ENCODE measurements at places on chromosomes 4 and X. TPM values are rescaled to one million over a fixed set of nuclear protein-coding genes. Genes with fewer than 3 reads are reported as not detected.

GRCh38 chr4:32778025-32778424, 2057.9 kb downstream of the PCDH7 start:
- no peak overlapping the region for H3K4me3 ChIP-seq
- no peak for DNase-seq
- H3K27ac ChIP-seq: no peak overlapping the region

- DNase-seq: peak; percentile 45
- no peaks in the 10 kb centered on the region for H3K36me3 ChIP-seq
- H3K4me3 ChIP-seq: no peak overlapping the region
- no peak overlapping the region for H3K27ac ChIP-seq
Measured at GRCh38 chrX:131830400-131831184, 192.5 kb upstream of the STK26 start.

DNA sequence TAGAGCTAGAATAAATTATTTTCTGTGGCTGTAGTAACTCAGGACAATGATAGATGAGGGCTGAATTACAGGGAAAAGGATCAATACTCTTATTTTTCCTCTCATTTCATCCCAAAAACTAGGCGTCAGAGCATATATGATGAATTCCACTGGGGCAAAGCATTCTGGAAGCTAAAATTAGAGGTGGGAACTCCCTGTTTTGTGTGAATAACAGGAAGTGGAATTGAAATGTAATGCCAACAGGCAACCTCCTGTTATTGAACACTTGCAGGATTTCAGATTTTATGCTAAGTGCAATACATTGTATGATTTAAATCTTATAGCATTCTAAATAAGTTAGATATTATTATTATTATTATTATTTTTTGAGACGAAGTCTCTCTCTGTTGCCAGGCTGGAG, 20.9 kb downstream of the HSD17B11 start:
- H3K27me3 ChIP-seq: no peaks in the 10 kb centered on the region
- no peaks in the 10 kb centered on the region for H3K4me1 ChIP-seq
- H3K27ac ChIP-seq: no peak overlapping the region

- no peaks in the 10 kb centered on the region for H3K36me3 ChIP-seq
- H3K4me3 ChIP-seq: no peak overlapping the region
- H3K27ac ChIP-seq: no peak overlapping the region
- no peaks in the 10 kb centered on the region for H3K27me3 ChIP-seq
- peak; percentile 13 for DNase-seq
Measured at GRCh38 chrX:130836447-130836846, 66.6 kb downstream of the ENOX2 start.

Gene REELD1
- not detected for total RNA-seq

Gene CENPVL3
- total RNA-seq: not detected

Gene PKD2
- total RNA-seq: 101 TPM

Gene PROM1
- total RNA-seq: 0.17 TPM

Gene SPANXN4
- not detected for total RNA-seq

- H3K4me1 ChIP-seq: peaks cover 4% of the 10 kb centered on the region
- H3K4me3 ChIP-seq: no peak overlapping the region
- DNase-seq: no peak
- no peaks in the 10 kb centered on the region for H3K27me3 ChIP-seq
- no peaks in the 10 kb centered on the region for H3K36me3 ChIP-seq
- no peak overlapping the region for H3K27ac ChIP-seq
Measured at GRCh38 chrX:152899874-152900719, 2.2 kb downstream of the ZNF185 start.

DNA sequence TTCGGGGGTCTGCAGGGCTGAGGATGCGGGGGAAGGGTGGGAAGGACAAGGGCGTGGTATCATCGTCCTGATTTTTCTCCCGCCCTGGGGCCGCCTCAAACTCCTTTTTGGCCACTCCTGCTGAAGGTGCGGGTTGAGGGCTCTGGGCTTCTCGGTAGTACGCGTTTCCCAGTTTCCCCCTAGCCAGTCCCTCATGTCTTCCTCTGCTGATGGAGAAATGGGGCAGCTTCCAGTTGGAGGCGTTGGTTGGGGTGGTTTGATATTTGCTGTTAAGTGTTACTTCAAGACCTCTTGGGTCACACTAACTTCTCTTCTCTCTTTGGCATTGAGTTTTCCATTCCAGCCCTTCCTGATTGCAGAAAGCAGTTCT, 482 bp downstream of the GSTCD start:
- H3K27ac ChIP-seq: peak overlapping the region; percentile 68
- H3K36me3 ChIP-seq: no peaks in the 10 kb centered on the region
- H3K27me3 ChIP-seq: no peaks in the 10 kb centered on the region
- H3K4me1 ChIP-seq: peaks cover 5% of the 10 kb centered on the region
- DNase-seq: peak; percentile 21

Gene BDH2
- total RNA-seq: 50.1 TPM

- H3K4me3 ChIP-seq: no peak overlapping the region
- H3K36me3 ChIP-seq: no peaks in the 10 kb centered on the region
- no peaks in the 10 kb centered on the region for H3K27me3 ChIP-seq
- H3K27ac ChIP-seq: no peak overlapping the region
- DNase-seq: no peak
Measured at GRCh38 chrX:48472225-48472624, 2.2 kb upstream of the SLC38A5 start.

- no peak for DNase-seq
- no peak overlapping the region for H3K27ac ChIP-seq
- H3K4me1 ChIP-seq: no peaks in the 10 kb centered on the region
- H3K4me3 ChIP-seq: no peak overlapping the region
- H3K27me3 ChIP-seq: no peaks in the 10 kb centered on the region
- H3K36me3 ChIP-seq: no peaks in the 10 kb centered on the region
Measured at GRCh38 chr4:67394879-67395278, 150.4 kb downstream of the CENPC start.

DNA sequence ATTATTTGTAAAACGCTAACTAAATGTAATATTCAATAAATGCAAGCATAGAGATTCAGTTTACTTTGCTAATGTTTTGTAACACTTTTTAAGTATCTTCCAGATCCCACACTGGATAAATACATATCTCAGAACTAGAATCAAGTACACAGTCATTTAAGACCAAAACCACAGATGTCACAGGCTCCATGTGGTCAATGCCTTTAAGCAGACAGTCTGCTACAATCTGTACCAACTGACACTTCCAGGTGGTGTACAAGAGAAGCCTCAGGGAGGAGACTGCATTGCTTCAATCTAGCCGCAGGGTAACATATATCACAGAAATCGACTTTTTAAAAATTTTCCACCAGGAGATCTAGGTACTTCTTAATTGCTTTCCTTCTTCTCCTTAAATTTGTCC, 229.6 kb upstream of the DIAPH2 start:
- no peaks in the 10 kb centered on the region for H3K4me1 ChIP-seq
- no peak overlapping the region for H3K4me3 ChIP-seq
- no peaks in the 10 kb centered on the region for H3K36me3 ChIP-seq
- H3K27me3 ChIP-seq: no peaks in the 10 kb centered on the region
- no peak overlapping the region for H3K27ac ChIP-seq
- DNase-seq: no peak

DNA sequence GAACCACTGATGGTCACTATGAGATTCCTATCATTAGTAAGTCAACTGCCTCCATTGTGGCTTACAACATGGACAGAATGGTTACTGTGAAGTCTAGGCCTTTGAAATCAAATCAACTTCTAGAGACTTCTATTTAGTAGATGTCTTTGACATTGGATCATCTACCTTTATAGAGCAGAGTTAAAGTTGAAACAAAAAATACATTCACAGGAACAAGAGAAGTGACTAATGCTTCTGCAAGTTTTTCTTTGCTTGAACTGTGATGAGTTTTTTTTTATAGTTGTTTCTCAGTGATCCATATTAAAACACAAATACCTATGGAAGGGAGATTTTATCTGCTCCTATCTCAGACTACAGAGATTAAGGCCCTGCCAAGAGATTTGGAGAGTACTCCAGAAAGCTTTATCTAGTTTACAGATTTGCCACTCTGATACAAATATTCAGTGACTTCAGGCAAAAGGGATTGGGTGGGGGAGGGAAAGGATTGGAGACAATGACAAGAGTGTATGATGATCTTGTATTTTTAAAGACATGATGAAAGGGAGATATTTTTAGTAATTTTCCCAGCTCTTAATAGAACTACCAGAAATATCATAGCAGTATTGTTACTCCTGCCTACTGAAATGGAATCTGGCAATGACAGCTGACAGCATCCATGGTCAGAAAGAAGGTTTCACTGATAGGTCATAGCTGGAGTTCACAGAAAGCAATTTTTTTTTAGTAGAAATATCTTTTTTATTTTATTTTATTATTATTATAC, 16.0 kb upstream of the EPGN start:
- no peaks in the 10 kb centered on the region for H3K4me1 ChIP-seq
- H3K36me3 ChIP-seq: no peaks in the 10 kb centered on the region
- no peaks in the 10 kb centered on the region for H3K27me3 ChIP-seq
- DNase-seq: peak; percentile 20
- H3K27ac ChIP-seq: no peak overlapping the region

DNA sequence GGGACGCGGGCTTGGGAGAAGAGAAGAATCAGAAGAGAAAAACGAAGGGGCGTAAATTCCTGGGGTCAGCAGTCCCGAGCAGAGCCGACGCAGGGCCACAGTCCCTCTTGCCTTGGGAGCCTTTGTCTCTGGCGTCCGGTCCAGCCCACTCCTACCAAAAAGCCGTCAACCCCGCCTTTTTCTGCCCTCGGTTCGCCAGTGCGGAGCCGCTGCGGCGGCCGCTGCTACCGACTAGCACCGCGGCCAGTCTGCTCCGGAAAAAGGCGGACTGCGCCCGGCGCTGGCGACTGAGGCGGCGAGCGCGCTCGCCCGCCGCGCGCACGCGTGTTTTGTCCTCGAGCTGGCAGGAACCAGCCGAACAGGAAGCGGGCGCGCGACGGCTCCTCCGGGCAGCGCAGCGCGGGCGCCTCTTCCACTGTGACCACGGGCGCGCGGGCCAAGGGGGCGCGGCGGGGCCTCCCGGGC, 502 bp downstream of the HNRNPDL start:
- DNase-seq: peak; percentile 48
- H3K27me3 ChIP-seq: no peaks in the 10 kb centered on the region
- H3K4me3 ChIP-seq: peak overlapping the region; percentile 97
- peaks cover 12% of the 10 kb centered on the region for H3K36me3 ChIP-seq
- peak overlapping the region; percentile 94 for H3K27ac ChIP-seq

GRCh38 chr4:55446578-55446922, 50.8 kb downstream of the TMEM165 start:
- H3K27me3 ChIP-seq: no peaks in the 10 kb centered on the region
- no peak overlapping the region for H3K4me3 ChIP-seq
- H3K36me3 ChIP-seq: peaks cover 2% of the 10 kb centered on the region

Gene LRCH2
- total RNA-seq: 12.8 TPM

Gene NDST3
- not detected for total RNA-seq

Gene SRPX
- 91.2 TPM for total RNA-seq

Gene CT45A5
- not detected for total RNA-seq

DNA sequence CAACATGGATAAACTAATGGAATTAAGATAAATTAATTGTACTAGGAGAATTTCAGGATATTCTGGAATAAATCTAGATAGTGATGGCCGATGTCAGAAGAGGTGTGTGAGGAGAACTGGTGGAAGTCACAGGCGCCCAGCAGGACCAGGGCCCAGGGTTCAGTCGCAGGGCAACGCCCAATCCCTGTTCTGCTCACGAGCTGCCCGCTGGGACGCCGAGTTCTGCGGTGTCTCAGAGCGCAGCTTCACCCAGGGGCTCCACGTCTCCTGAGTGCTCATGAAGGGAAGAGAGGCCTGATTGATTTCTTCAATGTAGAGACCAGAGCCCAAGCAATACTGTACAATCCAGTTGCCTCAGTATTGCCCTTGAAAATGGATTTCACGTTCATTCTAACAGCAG, 1.5 kb upstream of the HSPA4L start:
- H3K36me3 ChIP-seq: no peaks in the 10 kb centered on the region
- H3K4me3 ChIP-seq: no peak overlapping the region
- H3K4me1 ChIP-seq: peaks cover 3% of the 10 kb centered on the region
- DNase-seq: no peak
- H3K27ac ChIP-seq: no peak overlapping the region
- no peaks in the 10 kb centered on the region for H3K27me3 ChIP-seq

- no peak overlapping the region for H3K4me3 ChIP-seq
- DNase-seq: peak; percentile 0
- no peaks in the 10 kb centered on the region for H3K27me3 ChIP-seq
- H3K4me1 ChIP-seq: no peaks in the 10 kb centered on the region
Measured at GRCh38 chr4:32775049-32775448, 2054.9 kb downstream of the PCDH7 start.

DNA sequence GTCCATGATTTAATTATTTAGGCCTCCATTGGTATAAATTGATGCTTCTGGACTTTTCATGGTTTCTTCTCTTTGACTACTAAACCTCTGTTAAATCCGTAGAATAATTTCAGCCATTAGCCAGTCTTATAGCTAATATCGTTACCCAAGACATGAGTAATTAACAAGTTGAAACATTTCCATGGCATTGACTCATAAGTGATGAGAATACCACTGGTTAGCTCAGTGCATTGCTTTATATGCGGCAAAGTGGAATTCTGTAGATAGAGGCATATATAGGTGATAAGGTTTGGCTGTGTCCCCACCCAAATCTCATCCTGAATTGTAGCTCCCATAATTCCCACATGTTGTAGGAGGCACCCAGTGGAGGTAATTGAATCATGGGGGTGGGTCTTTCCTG, 80.6 kb downstream of the VCX2 start:
- no peaks in the 10 kb centered on the region for H3K36me3 ChIP-seq
- no peak for DNase-seq
- H3K4me3 ChIP-seq: no peak overlapping the region
- no peaks in the 10 kb centered on the region for H3K27me3 ChIP-seq
- no peaks in the 10 kb centered on the region for H3K4me1 ChIP-seq
- H3K27ac ChIP-seq: no peak overlapping the region

DNA sequence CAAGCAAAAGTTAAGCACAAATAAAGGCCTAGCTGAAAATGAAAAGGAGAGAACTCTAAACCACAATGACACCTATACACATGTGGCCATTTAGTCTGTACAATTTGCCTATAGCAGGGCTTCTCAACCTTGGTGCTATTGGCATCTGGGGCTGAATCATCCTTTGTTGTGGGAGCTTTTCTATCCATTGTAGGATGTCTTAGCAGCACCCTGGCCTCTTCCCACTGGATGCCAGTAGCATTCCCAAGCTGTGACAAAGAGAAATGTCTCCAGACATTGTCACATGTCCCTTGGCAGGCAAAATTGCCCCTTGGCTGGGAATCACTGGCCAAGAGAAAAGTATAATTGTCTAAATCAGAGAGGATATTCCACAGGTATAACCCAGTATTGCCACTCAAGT, 13.5 kb upstream of the PRPS2 start:
- H3K27me3 ChIP-seq: no peaks in the 10 kb centered on the region
- H3K36me3 ChIP-seq: no peaks in the 10 kb centered on the region
- DNase-seq: no peak
- no peak overlapping the region for H3K27ac ChIP-seq

Gene POU4F2
- total RNA-seq: not detected

GRCh38 chr4:7817877-7818398, 121.7 kb downstream of the AFAP1 start:
- no peaks in the 10 kb centered on the region for H3K27me3 ChIP-seq
- peaks cover 2% of the 10 kb centered on the region for H3K4me1 ChIP-seq
- H3K27ac ChIP-seq: no peak overlapping the region
- H3K4me3 ChIP-seq: no peak overlapping the region

GRCh38 chr4:187178587-187178986, 454.9 kb upstream of the FAT1 start:
- H3K4me3 ChIP-seq: no peak overlapping the region
- no peak for DNase-seq
- peaks cover 4% of the 10 kb centered on the region for H3K4me1 ChIP-seq
- peaks cover 2% of the 10 kb centered on the region for H3K27me3 ChIP-seq

- no peaks in the 10 kb centered on the region for H3K4me1 ChIP-seq
- no peak overlapping the region for H3K27ac ChIP-seq
- H3K36me3 ChIP-seq: no peaks in the 10 kb centered on the region
- no peaks in the 10 kb centered on the region for H3K27me3 ChIP-seq
Measured at GRCh38 chr4:82652062-82652461, 90.3 kb upstream of the TMEM150C start.
